ENCODE measurements at places on chromosomes 3 and 15.

DNA sequence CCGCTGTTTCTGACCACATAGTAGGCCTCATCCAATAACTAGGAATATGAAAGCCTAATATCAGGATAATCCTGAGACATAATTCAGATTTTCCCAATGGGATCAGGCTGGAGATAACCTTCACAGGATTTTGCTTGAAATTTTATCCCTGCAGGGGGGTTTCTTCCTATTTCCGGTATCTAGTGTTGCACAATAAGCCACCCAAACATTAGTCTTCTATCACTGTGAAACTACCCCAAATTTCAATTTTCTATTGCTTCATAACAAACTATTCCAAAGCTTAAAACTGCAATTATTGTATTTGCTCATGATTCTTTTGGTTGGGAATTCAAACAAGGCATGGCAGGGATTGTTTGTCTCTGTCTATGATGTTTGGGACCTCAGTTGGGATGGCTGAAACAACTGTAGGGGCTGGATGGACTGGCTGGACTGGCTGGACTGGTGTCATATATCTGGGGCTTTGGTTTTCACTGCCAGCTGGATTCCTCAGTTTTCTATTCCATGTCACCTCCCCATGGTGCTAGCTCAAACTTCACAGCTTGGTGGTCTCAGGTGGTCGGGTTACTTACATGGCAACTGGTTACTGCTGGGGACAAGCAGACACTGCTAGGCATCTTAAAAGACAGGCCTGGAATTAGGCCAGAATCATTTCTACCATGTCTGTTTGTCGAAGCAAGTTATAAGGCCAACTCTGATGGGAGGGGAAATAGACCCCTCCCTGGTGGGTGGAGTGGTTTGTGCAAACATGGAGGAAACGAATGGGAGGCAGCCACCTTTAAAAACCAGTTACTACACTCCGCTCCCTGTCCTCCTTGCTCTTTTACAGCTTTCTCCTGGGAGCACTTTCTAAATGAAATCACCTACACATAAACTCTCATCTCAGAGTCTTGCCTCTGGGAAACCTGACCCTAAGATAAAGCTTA lies 88.2 kb upstream of the STT3B start:
- no peak for DNase-seq

- DNase-seq = no peak
Observed at GRCh38 chr3:29892976-29893554, 612.2 kb downstream of the RBMS3 start.

DNA sequence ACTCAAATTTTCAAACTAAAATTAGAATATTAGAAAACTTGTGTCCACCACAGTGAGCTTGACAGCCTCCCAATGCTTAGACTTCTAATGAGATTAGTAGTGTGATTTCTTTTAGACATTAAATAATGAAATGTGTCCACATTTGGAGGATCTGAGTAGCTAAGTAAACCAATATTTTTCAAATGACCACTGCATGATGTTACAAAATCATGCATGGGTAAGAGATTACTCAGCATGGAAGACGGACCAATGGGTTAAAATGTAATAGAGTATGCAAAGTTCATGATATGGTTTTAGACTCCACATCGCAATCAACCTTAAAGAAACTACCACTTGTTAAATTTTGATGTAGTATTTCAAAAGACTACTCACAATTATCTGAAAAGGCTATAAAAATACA lies 130.6 kb downstream of the IMPG2 start:
- DNase-seq = no peak

GRCh38 chr3:33403756-33404155 lies 36.4 kb downstream of the UBP1 start:
- no peak for DNase-seq

GRCh38 chr3:10845839-10846656 lies 30.0 kb downstream of the SLC6A11 start:
- DNase-seq = no peak

Data from stimulated activated CD4-positive, alpha-beta T cell treated with anti-CD3 and anti-CD28 coated beads, Interleukin-2, amount 100 ng/mL, for 48 hours (primary cell).